ENCODE measurements at places on chromosomes 4 and X. TPM values are rescaled to one million over a fixed set of nuclear protein-coding genes. Genes with fewer than 3 reads are reported as not detected.

DNA sequence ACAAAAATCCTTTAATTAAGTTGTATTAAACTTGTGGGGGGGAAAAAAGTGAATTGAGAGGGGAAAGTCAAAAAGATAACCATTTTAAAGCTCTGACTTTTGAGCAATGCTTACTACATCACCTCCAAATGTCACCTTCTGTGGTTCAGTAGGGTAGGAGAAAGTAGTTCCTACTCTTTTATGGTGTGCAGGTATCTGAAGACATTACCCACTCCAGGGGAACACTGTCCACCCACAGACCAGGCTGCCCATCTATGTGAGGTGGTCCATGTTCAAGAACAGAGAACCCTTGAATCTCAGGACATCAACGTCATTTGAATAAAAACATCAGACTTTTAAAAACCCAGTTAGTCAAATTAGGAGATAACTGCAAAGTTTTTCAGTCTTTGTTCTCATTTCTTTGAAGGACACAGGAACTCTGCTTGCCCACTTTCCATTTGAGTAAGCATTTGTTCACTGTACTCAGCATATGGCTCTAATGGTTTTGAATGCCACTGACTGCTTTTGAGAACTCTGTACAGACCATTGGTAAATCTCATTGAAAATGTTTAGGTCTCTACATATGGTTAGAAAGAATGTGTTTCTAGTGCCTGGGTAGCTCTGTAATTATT is 18.4 kb downstream of the NMU start:
- no peak for DNase-seq

GRCh38 chr4:147741190-147741788 is 9.4 kb downstream of the ARHGAP10 start:
- no peak for DNase-seq

- DNase-seq, result no peak
Measured at GRCh38 chr4:183834252-183834651, 70.9 kb upstream of the STOX2 start.

- no peak for DNase-seq
Measured at GRCh38 chr4:145248971-145249370, 68.6 kb upstream of the OTUD4 start.

DNA sequence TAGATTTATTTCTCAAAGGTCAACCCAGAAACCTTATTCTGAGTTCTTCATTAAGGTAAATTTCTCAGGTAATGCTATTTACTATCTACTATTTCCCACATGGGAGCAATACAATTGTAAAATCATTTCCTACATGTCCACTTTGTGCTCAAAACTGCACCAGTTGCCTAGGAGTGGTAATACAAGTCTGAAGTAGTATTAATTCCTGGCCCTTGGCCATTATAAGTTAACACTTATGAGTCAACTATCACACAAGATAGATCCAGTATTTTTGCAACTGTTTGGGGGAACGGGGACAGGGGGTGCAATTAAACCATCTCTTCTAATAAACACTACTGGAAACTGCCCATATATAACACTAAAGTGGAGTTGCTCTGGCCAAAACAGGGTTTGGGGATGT is 48.9 kb downstream of the ACSL4 start:
- DNase-seq, result no peak

DNA sequence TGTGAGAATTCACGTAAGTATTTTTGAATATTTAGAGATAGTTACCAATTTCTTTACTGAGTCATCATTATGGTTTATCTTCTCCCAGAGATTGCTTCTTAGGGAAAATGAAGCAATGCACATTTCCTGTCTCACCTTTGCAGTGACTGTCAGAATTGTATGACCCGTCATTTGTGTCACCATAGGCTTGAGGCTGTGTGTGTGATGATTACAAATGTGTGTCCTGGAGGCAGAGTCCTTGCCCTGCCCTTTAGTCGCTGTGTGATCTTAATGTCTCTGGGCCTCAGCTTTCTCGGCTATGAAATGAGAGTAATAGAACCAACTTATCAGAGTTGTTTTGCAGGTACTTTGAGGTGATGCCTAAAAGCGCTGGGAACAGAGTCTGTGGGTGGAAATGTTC is 13.9 kb downstream of the HCCS start:
- DNase-seq, result no peak

DNA sequence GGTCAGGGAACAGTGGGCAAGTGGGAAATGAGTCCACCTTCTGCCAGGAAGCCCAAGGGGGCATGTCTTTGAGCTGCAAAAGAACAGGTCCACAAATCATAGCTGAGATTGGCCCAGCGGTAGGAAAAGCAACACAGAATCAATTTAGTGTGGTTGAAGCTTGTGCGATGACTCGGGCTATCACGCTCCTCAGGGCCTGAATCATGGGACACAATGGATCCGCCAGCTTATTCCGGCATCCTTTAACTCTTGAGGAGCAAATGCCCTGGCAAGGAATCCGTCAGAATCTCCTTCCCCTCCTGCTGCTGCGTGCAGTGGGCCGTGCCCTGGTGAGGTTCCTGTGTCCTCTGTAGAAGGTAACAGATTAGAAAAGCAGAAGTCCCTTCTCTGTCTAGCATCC is 98.0 kb downstream of the RELL1 start:
- DNase-seq, result no peak

- no peak for DNase-seq
Measured at GRCh38 chr4:10285028-10285427, 168.4 kb upstream of the WDR1 start.

HGFAC gene
- 0.32 TPM for total RNA-seq

DNA sequence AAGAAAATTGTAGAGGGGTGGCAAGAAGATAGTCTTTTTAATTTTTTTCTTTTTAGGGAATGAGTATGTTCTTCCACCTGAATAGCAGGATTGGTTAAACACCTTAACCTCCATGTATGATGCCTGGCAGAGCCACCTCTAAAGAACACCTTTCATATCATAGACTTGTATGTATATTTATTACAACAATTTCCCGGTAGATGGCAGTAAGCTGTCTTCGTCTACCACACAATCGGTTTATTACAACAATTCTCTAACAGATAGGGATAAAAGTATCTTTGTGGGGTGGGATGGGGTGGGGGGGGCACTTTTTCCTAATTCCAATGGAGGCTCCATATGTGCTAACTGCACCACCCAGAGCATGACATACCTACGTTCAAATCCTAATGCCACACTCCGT is 255.5 kb downstream of the LDB2 start:
- DNase-seq, result no peak

- DNase-seq, result no peak
Measured at GRCh38 chr4:81494031-81494431, 22.3 kb upstream of the RASGEF1B start.

GYPA gene
- total RNA-seq, result not detected

- DNase-seq, result no peak
Measured at GRCh38 chr4:20386906-20387305, 135.2 kb downstream of the SLIT2 start.

DNA sequence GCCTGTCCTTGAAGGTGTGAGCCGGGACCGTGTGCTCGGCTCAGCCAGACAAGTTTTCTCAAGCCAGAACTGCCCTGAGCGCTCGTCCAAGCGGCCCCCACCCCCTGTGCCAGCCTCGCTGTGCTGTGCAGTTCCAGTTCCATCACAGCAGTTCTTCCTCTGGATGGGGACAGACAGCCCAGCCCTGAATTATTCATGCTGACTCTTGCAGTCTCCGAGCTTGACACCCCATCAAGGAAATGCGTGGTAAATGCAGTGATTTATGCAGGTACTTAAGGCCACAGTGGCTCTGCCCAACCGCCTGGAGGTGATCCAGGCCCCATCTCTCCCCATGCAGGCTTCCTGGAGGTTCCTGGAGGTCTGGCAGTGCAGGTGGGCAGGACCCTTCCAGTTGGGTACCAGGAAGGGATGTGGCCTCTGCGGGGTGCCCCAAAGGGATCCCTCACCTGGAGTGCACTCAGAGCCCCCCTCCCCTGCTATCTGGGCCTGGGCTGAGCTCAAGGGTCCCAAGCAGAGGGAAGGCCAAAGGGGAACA is 44.8 kb upstream of the HMX1 start:
- DNase-seq, result no peak
